ENCODE measurements at places on chromosomes 12 and 14.

DNA sequence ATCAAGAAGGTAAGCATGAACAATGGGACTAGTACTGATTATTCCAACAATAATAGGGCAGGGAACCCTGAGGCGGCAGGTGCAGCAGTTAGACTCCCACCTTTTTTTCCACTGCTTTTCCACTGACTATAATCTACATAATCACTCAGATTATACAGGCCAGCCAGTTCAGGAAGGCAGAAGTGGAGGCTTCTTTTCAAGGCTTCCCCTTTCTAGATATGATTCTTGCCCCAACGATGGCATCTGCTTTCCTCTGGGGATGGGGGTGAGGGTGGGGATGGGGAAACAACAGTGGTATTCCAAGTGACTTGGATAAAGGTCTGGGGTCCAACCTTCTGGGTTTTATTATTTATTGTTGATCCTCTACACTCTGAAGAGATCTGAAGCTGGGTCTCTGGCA lies 331 bp downstream of the NCKAP1L start:
- DNase-seq: no peak

DNA sequence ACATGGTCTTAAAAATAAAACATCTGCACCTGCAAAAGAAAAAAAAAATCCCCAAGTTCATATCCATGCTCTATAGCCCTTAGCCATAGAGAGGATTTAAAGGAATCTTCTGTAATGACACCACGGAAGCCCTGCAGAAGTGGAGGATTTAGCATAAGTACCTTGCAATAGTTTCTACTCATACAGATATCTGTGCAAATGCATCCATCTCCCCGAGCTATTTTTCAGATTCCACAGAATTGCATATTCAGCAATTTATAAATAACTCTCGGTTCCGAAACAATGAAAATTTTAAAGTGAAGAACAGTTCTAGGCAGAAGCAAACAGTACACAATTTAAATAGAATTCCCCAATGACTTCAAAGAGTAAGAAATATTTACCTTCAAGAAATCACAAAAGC lies 424 bp downstream of the IGF1 start:
- DNase-seq: no peak

DNA sequence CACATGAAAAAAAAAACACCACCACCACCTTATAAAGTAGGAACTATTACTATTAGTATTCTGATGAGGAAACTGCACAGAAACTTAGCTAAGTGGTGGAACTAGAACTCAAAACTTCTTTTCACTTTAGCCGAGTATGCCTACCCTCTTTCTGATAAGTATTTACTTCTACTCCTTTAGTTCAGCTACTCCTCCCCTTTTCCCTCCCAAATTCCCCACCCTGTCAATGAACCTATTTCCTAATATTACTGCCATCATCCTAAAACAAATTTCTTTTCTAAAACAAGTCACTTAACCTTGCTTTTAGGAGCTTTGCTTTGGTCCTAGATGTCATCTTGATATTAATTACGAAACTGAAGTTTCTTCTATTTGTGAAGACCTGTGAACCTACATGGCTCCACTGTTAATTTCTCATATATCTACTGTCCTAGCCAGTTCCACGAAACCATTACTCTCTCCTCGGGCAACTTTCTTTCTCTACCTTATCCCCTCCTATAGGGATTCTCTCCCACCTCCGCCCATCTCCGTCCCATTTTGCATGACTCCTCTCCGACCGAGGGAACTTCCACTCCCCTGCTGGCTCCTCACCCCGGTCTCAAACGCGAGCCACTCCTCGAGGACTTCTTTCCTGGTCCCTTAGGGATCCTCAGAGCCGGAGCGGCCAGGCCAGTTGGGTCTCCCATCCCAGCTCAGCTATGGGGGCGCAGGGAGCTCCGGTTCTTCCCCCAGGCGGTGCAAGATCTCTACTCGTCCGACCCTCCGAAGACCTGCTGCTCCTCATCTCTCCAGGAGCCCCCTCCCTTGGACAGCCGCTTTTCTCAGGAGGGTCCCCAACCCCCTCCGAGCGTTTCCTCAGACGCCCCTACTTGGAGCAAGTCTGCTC lies 1.1 kb downstream of the NUMB start:
- peak; percentile 40 for DNase-seq

DNA sequence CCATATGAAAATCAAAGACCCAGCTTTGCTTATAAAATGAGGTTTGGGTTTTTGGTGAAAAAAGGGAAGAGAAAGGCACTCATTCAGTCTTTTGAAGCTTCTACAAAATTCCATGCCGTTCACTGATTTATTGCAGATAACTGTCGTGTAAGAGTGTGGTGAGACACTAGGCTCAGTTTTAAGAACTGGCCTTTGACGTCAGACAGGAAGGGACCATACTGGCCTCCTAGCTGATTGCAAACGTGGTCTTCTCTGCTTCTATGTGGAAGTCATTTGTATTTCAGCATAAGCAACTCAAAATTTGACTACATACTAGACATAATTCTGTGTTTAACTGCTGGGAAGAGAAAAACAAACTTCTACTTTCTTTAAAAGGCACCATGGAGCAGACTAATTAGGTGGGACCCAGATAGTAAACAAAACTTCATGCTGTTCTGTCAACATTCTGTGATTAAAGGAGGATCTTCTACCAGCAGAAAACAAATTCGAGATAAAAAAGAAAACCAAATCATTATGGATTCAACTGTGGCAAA lies 168.7 kb downstream of the TTC7B start:
- no peak for DNase-seq

DNA sequence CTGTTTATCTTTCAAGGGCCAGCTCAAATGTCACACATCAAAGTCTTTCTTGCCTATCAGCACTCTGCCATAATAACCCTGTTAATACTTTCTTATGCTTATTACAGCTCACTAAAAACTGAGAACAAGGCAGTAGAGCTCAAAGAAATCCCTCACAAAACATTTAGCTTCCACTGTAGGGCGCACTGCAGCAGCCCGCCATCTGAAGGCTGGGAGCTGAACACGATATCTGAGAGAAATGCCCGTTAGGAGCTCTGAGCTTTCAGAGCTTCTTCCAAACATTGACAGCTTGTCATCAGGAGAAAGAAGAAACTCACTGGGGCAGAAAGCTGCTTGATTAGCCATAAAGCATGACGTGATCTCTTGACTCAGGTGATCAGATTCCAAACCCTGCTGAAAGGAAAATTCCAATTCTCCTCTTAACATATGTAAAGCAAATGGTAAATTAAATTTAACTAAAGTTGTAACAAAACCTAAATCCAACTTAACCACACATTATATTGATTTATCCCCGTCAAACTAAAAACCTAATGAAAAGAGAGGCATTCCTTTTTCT lies 175.7 kb downstream of the C12orf50 start:
- DNase-seq: no peak

DNA sequence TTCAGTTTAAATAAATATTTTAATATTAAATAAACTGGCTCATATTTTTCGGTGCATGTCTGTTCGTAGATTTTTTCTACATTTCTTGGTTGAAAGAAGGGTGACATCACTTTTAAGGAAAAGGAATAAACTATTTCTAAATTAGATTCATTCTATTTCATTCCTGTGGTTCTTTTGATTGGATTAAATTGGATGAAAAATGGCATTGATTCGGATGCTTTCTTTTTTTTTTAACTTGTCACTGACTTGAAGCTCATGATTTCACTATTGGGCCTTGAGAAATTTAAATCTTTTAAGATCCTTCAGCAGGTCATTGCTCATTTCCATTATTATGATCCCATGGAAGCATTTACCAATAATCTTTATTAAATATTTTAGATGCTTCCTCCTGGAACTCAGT lies 113.1 kb upstream of the RASSF8 start:
- no peak for DNase-seq

DNA sequence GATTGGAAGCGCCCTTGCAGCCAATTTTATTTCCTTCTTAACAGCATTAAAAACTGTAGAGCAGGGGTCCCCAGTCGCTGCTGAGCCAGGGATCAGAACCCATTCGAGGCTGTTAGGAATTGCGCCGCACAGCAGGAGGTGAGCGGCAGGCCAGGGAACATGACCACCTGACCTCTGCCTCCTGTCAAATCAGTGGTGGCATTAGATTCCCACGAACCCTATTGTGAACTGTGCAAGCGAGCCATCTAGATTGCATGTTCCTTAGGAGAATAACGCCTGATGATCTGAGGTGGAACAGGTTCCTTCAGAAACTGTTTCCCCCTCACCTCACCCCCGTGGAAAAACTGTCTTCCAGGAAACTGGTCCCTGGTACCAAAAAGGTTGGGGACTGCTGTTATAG lies 107.4 kb downstream of the DNAI7 start:
- DNase-seq: no peak

- no peak for DNase-seq
These were observed 90.2 kb downstream of the CALM1 start for GRCh38 chr14:90487031-90487430.

GRCh38 chr12:131699434-131699833 lies 11.5 kb upstream of the SFSWAP start:
- DNase-seq: no peak

- no peak for DNase-seq
These were observed 1.7 kb downstream of the ORAI1 start for GRCh38 chr12:121628037-121628436.

DNA sequence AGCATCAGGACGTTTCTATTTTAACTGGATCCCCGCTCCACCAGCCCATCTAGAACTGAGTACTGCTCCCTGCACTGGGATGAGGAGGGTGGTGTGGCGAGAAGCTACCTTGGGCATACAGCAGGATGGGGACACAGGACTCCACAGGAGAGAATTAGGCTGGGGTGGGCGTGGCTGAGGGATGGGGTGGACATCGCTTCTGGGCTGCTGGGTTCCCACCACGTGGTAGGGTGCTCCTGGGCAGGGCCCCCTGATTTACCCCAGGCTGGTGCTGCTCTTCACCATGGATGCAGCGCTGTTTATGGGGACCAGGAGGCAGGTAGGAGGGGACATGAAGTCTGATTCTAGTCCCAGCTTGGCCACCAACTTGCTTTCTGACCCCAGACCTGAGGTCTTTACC lies 41.9 kb downstream of the VDR start:
- no peak for DNase-seq

GRCh38 chr12:103333676-103334075 lies 162.1 kb downstream of the C12orf42 start:
- DNase-seq: no peak

DNA sequence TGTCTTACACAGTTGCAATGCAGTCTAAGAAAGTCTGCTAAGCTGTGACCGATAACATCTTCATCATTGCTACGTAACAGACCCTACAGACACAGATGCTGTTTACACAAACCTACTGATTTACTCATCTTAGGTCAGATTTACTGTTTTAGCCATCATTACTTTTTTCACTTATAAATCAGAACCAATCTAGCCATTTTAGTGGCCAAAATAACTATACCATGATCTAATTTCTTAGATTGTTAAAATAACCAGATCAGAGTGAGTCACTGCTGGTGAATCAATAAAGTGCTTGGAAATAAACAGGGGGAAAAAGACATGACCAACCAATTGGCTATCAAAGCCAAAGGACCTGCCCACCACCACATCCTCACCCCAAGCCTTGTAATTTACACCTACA lies 57.0 kb upstream of the FOXN3 start:
- no peak for DNase-seq

- DNase-seq: no peak
These were observed 9.1 kb upstream of the DDX47 start for GRCh38 chr12:12804011-12804410.
